ENCODE measurements at places on chromosomes 7 and 10. TPM values are rescaled to one million over a fixed set of nuclear protein-coding genes. Genes with fewer than 3 reads are reported as not detected.

DNA sequence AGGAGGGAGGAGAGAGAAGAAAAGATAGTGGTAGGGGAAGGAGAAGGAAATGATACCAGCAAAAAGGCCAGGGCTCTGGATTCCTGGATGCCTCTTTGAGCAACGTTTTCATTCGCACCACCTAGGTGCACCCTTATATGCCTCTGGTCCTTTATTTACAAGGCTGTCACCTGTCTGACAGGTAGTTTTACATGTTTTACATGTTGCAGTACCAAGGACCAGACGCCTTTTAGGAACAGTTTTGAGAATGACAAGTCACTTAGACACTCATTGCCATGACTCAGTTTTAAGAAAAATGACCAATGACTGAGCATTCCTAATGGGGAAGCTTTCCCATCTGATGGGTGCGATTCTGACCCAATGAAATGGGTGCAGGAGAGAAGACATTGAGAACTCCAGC lies 119.8 kb downstream of the GLI3 start:
- H3K4me3 ChIP-seq, result no peak overlapping the region
- no peaks in the 10 kb centered on the region for H3K36me3 ChIP-seq
- H3K27ac ChIP-seq, result no peak overlapping the region
- H3K27me3 ChIP-seq, result no peaks in the 10 kb centered on the region
- no peak for DNase-seq

GRCh38 chr7:50834031-50834535 lies 51.4 kb upstream of the GRB10 start:
- no peak overlapping the region for H3K27ac ChIP-seq
- no peaks in the 10 kb centered on the region for H3K36me3 ChIP-seq
- no peaks in the 10 kb centered on the region for H3K4me1 ChIP-seq
- DNase-seq, result no peak
- H3K27me3 ChIP-seq, result no peaks in the 10 kb centered on the region

GRCh38 chr7:94779861-94780260 lies 123.9 kb upstream of the SGCE start:
- no peak overlapping the region for H3K4me3 ChIP-seq
- H3K27me3 ChIP-seq, result no peaks in the 10 kb centered on the region
- no peak for DNase-seq
- no peaks in the 10 kb centered on the region for H3K4me1 ChIP-seq
- H3K27ac ChIP-seq, result no peak overlapping the region

PSD gene
- total RNA-seq, result 1.6 TPM

GRCh38 chr7:42315631-42316030 lies 78.6 kb upstream of the GLI3 start:
- no peaks in the 10 kb centered on the region for H3K27me3 ChIP-seq
- H3K4me3 ChIP-seq, result no peak overlapping the region
- no peaks in the 10 kb centered on the region for H3K4me1 ChIP-seq
- no peaks in the 10 kb centered on the region for H3K36me3 ChIP-seq
- H3K27ac ChIP-seq, result no peak overlapping the region

ADAM12 gene
- total RNA-seq, result 0.22 TPM

DNA sequence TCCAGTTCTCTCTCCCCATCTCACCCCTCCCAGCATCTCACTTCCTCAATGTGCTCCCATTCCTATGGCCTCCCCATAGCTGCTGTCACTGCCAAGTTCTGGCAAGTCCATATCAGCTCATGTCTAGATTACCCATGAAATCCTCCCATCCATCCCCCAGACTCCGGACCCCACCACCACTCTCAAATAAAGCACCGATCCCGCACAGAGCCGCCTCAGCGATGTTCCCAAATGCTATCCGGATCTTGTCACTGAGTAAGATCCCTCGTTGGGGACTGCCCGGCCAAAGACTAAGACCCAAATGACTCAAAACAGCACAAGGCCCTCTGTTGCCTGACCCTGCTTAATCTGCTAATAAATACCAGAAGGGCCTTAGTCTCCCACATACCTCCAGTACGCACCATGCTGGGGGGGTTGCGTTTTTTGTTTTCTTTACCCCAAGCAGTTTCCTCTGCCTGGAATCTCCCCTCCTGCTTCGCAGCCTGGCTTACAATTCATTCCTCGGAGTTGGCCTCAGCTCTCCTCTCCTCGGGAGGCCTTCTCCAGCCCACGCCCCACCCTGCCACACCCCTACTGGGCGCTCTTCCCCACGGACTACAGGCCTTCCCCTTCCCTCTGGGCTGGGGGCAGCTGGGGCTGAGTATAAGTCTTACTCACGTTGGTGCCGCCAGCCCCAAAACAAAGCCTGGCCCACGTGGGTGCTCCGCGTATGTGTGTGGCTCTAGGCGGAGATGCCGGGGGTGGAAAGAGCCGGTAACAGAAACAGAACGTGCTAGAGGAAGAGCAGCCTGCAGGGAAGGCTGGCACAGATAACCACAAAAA lies 1.8 kb upstream of the DUSP5 start:
- no peak overlapping the region for H3K27ac ChIP-seq
- H3K4me3 ChIP-seq, result no peak overlapping the region
- peak; percentile 32 for DNase-seq

AMZ1 gene
- 14.6 TPM for total RNA-seq

GRID2IP gene
- total RNA-seq, result 1.7 TPM

NPTX2 gene
- not detected for total RNA-seq

- H3K27ac ChIP-seq, result no peak overlapping the region
- no peaks in the 10 kb centered on the region for H3K36me3 ChIP-seq
Measured at GRCh38 chr7:16299853-16300252, 121.5 kb downstream of the CRPPA start.

- H3K4me1 ChIP-seq, result peaks cover 60% of the 10 kb centered on the region
- no peaks in the 10 kb centered on the region for H3K36me3 ChIP-seq
- H3K4me3 ChIP-seq, result no peak overlapping the region
Measured at GRCh38 chr10:124104011-124104627, 10.7 kb upstream of the CHST15 start.

DNA sequence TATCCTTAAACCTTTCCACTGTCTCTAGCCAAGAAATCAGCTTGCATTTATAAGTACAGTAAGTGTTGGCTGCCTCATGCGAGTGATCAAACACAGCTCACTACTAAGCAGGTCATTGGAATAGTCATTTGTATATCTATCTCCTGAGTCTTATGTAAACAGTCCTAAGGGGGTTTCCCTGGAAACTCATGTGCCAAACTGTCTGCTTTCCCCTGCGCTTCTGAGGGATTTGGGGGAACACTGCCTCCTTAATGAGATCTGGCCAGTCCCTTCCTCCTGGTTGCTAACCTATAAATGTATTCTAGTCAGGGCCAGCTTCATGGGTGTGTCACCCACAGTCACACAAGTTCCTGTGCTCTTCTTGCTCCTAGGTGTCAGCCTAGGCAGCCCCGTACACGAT lies 133.1 kb downstream of the CD36 start:
- H3K36me3 ChIP-seq, result no peaks in the 10 kb centered on the region
- no peak overlapping the region for H3K4me3 ChIP-seq
- no peaks in the 10 kb centered on the region for H3K4me1 ChIP-seq
- no peaks in the 10 kb centered on the region for H3K27me3 ChIP-seq
- H3K27ac ChIP-seq, result no peak overlapping the region

GRCh38 chr7:98286701-98287485 lies 5.4 kb downstream of the BRI3 start:
- H3K27ac ChIP-seq, result no peak overlapping the region
- peaks cover 3% of the 10 kb centered on the region for H3K36me3 ChIP-seq
- no peak overlapping the region for H3K4me3 ChIP-seq
- no peaks in the 10 kb centered on the region for H3K27me3 ChIP-seq
- DNase-seq, result no peak

TES gene
- 62.7 TPM for total RNA-seq

GRCh38 chr10:100858747-100859483 lies 53.8 kb upstream of the SLF2 start:
- no peaks in the 10 kb centered on the region for H3K4me1 ChIP-seq
- no peak overlapping the region for H3K27ac ChIP-seq
- H3K36me3 ChIP-seq, result no peaks in the 10 kb centered on the region
- peaks cover 8% of the 10 kb centered on the region for H3K27me3 ChIP-seq

ADK gene
- 53.8 TPM for total RNA-seq

All from B cell (primary cell).